ENCODE measurements at places on chromosomes 1 and 21. TPM values are rescaled to one million over a fixed set of nuclear protein-coding genes. Genes with fewer than 3 reads are reported as not detected.

DNA sequence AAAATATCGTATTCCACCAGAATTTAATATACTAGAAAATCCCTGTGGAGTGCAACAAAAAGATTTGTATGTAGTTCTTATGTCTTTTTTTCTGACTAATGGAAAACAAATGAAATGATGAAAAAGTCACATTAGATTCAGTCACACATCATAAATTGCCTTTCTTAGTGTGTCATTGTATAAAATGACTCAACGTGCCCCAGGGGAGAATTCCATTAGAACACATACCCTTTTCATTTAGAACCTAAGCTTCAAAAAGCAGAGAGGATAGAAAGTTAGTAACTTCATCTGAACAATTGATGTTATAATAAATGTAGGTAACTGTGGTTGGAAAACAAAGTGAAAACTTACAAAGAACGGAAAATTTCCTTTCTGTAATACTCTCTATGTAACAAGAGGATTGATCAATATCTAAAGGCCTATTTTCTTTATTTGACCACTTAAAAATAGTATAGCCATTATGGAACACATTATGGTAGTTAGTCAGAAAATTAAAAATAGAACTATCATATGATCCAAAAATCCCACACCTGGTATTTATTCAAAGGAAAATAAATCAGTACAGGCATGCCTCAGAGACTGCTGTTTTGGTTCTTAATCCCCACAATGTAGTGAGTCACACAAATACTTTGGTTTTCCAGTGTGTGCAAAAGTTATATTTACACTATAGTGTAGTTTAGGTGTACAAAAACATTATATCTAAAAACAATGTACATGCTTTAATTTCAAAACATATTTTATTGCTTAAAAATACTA is 1016.1 kb downstream of the KCNT2 start:
- no peaks in the 10 kb centered on the region for H3K27me3 ChIP-seq
- H3K4me1 ChIP-seq, result peaks cover 18% of the 10 kb centered on the region
- DNase-seq, result no peak
- H3K27ac ChIP-seq, result peak overlapping the region; percentile 24
- H3K36me3 ChIP-seq, result no peaks in the 10 kb centered on the region

- H3K4me3 ChIP-seq, result peak within 1 kb of the TSS; percentile 100
- peak within 1 kb of the TSS; percentile 93 for H3K27ac ChIP-seq
- no peaks in the 10 kb centered on the region for H3K36me3 ChIP-seq
Measured at GRCh38 chr1:183472488-183473216, at the start of gene SMG7. Gene SMG7, plus strand, starts transcription at chr1:183472499. Its CDS starts 122 bp downstream, at chr1:183472621.

DNA sequence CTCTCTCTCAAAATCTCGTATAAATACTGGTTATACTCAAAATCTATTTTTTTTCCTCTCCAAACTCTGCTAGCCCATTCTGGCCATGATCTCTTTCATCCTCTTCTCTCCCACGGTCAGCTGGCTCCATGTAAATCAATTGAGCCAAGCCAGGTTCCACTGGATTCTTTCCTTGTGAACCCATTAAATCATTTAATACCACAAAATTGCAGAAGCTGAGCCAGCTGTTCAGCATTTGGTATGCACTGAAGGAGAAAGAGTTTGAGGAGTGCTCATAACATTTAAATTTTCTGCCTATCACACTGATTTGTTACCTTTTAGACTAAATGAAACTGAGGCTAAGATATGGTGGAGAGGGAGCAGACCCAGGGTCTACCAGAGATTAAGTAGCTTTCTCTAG is 29.1 kb upstream of the TADA1 start:
- no peak overlapping the region for H3K4me3 ChIP-seq
- H3K27me3 ChIP-seq, result no peaks in the 10 kb centered on the region
- H3K4me1 ChIP-seq, result peaks cover 19% of the 10 kb centered on the region
- DNase-seq, result no peak
- peak overlapping the region; percentile 36 for H3K27ac ChIP-seq
- H3K36me3 ChIP-seq, result no peaks in the 10 kb centered on the region

Gene TBX19
- total RNA-seq, result 1.1 TPM

Gene GALNT2
- 35.5 TPM for total RNA-seq

DNA sequence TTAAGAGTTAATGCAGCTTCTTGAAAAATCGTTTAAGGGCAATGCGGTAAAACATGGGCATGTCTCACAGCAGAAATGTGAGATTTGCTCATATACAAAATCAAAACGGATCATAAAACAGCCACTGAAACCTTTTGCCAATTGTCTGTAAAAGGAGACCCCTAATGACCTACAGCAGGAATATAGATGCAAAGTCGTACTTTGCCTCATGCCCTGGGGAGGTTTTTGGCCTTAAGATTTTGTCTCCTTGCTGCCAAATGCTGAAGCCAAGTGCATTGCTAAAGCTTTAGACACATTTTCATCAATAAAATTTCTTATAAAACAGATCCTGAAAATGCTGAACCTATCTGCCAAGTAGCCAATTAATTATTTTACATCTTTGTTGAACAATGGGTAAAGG is 226.9 kb downstream of the TGFB2 start:
- no peak overlapping the region for H3K27ac ChIP-seq
- no peaks in the 10 kb centered on the region for H3K27me3 ChIP-seq
- no peaks in the 10 kb centered on the region for H3K36me3 ChIP-seq
- H3K4me3 ChIP-seq, result no peak overlapping the region
- H3K4me1 ChIP-seq, result no peaks in the 10 kb centered on the region

DNA sequence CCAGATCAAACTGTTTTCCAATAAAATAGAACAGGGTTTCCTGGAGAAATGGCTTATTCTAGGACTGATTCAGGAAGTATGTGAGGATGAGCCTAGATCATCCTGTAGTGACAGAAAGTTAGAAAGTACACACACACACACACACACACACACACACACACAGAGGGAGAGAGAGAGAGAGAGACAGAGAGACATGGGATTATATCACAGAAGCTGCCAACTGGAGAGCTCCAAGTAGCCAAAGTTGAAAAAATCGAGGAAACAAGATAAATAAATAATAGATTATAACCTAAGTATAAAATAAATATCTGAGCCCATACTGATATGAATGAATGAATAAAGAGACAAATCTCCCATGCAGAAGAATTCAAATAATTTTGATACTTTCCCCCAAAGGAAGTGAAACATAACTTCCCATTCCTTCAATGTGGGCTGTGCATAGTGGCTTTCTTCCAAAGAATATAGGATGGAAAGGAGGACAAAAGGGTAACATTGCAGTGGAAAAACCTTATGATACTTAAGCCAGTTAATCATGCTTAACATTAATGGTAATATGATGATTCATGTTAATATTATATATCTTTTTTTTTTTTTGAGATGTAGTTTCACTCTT is 171.6 kb downstream of the NTPCR start:
- H3K27ac ChIP-seq, result no peak overlapping the region
- no peaks in the 10 kb centered on the region for H3K36me3 ChIP-seq
- no peak overlapping the region for H3K4me3 ChIP-seq
- no peak for DNase-seq
- H3K27me3 ChIP-seq, result no peaks in the 10 kb centered on the region

Data from esophagus squamous epithelium (tissue), 5 donors.